ENCODE measurements at places on chromosomes 16 and 17. TPM values are rescaled to one million over a fixed set of nuclear protein-coding genes. Genes with fewer than 3 reads are reported as not detected.

TBKBP1 gene
- total RNA-seq: 13.7 TPM

PRPF8 gene
- total RNA-seq: 144 TPM

OR2C1 gene
- not detected for total RNA-seq

AANAT gene
- total RNA-seq: not detected

ACSM3 gene
- total RNA-seq: 15.8 TPM

PRSS36 gene
- total RNA-seq: 1.9 TPM

B3GNT9 gene
- 31.6 TPM for total RNA-seq

KCNJ2 gene
- total RNA-seq: 7.2 TPM

VASN gene
- total RNA-seq: 39.0 TPM

COPS3 gene
- 46.0 TPM for total RNA-seq

TMC8 gene
- 1.0 TPM for total RNA-seq

KRTAP2-1 gene
- total RNA-seq: not detected

MEFV gene
- 0.82 TPM for total RNA-seq

RGS9 gene
- total RNA-seq: 6.9 TPM

DNA sequence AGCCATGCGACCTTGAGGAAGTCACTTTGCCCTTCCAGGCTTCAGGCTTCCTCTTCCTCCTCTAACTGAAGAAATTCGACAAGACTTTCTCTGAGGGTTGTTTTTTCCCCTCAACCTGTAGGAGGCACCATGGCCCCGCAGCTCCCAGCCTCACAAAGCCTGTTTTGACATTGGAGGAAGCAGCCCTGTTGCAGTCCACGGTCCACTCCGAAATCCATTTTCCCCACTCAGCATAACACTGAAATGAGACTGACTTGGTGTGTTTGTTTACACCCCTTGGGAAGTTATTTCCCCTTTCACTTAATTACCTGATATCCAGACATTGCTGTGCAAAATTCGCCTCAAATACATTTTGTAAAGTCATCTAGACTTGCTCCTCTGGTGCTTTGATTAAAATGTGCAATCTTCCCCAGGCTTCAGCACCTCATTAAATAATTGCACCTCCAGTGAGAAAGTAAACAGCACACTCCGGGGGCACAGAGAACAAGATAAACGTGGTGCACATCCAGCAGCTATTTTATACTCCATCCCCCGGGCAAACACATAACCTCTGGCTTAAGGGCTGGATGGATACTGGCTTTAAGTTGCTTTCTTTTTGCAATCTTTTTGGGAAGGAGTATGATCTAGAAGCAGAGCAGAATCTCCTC, 41.4 kb upstream of the PIRT start:
- no peak for DNase-seq

DNA sequence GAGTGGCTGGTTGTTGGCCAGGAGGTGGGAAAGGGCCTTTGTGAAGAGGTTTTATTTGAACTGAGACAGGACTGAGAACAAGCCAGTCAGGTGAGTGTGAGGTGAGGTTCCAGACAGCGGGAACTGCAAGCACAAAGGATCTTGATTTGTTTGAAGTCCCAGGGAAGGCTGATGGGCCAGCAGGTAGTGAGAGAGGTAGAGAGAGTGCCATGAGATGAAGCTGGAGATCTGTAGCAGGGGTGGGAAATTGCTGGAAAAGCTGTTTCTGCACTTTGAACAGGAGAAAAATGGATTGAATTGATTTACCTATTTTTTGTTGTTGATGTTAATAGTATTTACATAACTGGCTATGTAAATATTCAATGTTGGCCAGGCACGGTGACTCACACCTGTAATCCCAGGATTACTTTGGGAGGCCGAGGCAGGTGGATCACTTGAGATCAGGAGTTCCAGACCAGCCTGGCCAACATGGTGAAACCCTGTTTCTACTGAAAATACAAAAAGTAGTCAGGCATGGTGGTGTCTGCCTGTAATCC, 7.7 kb upstream of the DCTPP1 start:
- DNase-seq: no peak

DNA sequence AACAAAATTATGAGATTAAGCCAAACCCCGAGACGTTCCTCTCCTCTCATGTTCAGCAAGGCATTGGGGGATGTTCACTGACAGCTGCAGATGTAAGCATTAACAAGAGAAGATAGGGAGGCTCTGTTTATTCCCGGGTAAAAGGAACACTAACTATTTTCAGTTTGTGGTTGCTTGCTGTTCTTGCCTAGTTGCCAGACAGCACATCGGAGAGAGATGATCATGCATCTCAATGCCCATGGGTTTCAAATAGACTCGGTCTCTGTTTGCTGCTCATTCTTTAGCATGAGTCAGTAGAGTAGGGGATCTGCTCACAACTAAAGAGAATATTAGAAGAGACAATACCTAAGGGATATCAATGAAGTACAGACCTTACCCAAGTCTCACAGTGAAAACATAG, 78.3 kb downstream of the TMEM100 start:
- no peak for DNase-seq

DNA sequence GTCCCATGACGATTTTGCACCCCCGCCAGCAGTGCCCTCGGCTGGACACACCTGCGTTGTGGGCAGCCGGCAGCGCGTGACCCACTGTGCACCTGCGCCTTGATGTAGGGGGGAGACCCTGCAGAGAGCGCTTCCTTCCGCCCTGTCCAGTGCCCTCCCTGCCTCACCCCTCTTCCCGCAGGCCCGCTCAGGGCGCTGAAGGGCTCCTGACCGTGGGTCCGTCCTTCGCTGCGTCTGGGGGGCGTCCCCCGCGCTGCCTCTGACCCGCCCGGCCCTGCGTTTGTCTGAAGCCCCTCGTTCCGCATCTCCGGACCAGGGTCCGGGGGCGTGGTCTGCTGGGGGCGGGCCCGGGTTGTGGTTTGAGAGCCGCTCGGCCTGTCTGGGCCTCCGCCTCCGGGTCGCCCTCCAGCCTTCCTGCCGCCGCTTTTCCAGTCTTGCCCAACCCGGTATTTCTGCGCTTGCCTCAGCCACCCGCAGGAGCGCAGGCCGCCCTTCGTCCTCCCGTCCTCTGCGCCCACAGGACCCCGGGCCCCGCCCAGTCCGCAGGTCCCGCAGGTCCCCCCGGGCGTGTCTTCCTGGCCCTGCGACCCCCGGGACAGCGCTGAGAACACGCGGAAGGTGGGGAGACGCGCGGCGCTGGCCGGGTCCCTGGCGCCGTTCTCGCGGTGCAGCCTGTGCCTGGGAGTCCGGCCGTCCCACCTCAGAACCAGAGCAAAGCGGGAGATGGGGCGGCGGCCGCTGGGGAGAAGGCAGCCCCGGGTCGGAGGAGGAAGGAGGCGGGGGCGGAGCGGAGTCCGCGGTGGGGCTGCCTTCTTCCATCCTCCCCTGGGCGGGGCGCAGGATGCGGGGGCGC, 4.0 kb upstream of the IL17C start:
- no peak for DNase-seq

GRCh38 chr17:47952171-47953021, 5.3 kb downstream of the PRR15L start:
- no peak for DNase-seq

DNA sequence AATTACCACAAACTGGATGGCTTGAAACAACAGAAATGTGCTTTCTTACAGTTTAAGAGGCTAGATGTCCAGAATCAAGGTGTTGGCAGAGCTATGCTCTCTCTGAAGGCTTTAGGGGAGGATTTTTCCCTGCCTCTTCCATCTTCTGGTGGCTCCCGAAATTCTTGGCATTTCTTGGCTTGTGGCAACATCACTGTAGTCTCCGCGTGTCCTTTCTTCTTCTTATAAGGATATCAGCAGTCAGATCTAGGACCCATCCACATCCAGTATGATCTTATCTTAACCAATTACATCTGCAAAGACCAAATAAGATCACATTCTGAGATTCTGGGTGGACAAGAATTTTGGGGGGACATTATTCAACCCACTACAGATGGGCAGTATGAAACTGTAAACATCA, 119.2 kb upstream of the PMFBP1 start:
- DNase-seq: no peak

- DNase-seq: no peak
Measured at GRCh38 chr17:74610108-74610507, 13.4 kb downstream of the CD300E start.

DNA sequence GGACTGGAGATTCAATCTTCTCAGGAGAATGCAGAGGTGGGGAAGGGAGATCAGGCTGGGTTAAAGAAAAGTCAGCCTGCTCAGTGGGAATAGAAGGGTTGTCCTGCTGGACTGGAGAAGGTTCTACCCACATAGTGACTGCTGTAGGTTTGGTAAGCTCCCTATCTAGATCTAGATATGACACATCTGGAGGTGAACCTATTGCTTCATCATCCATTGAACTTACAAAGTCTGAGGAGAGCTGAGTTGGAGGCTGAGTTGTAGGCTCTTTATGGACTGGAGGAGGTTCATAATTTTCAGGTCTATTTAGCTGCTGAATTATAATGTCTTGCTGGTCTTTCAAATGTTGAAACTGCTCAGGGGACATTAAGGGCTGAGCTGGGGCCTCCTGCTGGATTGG, 46.0 kb upstream of the NF1 start:
- no peak for DNase-seq

GRCh38 chr17:13635951-13636350, 34.2 kb upstream of the HS3ST3A1 start:
- DNase-seq: no peak

GRCh38 chr16:20878682-20879147, 21.4 kb downstream of the DCUN1D3 start:
- DNase-seq: no peak

GRCh38 chr17:43648916-43649315, 12.8 kb downstream of the MEOX1 start:
- DNase-seq: no peak

- DNase-seq: no peak
Measured at GRCh38 chr16:81940781-81941560, 70.3 kb downstream of the SDR42E1 start.

DNA sequence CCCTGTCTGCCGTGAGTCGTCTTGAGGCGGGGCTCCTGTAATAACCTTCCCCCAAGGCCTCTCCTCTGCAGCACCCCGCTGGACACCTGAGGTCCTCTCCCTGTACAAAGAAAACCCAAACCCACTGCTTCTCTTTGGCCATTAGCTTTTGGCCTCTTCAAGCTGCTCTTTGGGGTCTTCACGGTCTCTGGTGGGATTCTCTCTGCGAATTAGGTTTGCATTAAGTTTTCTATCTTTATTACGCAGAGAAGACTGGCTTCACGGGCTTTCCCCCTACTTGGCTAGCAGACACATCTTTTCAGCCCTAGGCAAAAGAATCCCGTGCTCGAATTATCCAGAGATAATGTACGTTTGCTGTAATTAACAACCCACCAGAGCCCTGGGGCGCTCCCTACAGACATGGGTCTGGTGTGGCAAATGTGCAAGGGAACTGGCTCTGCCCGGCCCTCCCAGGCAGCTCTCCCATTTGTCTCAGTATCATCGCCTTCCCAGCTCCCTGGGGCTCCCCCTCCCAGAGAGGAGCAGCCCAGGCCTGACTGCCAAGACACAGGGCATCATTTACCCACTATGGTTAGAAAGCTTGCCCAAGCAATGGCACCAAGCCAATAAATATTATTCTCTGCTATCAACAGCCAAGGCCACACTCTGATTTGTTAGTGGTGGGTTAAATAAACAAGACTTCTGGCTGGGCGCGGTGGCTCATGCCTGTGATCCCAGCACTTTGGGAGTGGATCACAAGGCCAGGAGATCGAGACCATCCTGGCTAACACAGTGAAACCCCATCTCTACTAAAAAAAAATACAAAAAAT, 24.7 kb upstream of the KLHDC4 start:
- DNase-seq: no peak

DNA sequence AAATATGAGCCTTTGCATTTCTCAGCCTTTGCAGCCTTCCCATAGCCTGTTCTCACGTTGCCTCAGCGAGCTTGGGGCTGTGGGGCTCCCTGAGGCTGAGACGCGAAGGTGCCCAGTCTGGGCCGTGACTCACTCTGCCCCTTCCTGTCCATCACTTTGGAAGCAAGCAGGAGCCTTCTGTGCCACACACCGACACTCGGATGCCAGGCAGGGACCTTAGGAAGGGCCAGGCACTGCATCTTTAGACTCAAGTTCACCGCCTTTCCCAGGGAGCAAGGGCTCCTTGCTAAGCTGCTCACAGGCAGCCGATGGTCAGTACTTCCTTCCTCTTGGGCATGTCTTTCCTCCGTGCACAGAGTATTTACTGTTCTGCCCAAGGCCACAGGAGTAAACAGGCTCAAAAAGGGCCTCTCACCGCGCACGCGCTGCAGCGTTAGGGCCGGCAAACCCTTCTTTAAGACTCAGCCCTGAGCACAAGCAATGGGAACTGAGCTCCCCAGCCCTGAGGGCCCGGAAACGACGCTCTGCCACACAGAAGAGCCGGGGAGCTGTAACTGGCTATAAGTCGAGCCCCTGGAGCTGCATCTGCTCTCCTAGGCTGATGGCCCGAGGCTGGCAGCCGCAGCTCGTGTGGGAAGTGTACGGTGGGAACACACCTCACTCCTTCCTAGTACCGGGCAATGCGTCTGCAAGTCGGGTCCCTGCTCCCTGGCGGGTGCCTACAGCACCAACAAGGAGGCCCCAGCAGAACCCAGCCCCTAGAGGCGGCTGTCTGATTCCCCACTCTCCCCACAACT, 7.2 kb downstream of the TIMM22 start:
- no peak for DNase-seq

GRCh38 chr17:81980707-81981343, 3.4 kb downstream of the ASPSCR1 start:
- no peak for DNase-seq

GRCh38 chr17:20988896-20989295, 53.9 kb downstream of the USP22 start:
- DNase-seq: no peak

GRCh38 chr16:80994451-80994850, 12.2 kb downstream of the CMC2 start:
- DNase-seq: no peak

DNA sequence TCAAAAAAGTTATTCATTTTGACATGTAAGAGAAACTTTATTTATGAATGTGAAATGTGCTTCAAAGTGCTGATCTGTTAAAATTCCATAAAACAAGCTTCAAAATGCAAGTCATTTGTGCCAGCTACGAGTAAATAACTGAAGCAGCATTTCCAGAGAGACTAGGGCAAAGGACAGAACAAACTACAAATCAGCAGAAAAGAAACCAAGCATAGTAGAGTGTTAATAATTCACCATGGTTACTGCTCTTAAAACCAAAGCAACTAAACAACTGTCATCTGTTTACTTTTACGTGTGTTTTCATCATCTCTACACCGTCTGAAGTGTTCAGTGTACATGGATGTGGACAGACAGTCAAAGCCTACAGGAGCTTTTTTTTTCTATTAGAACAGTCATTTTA, 1.6 kb upstream of the ASPA start:
- no peak for DNase-seq

- no peak for DNase-seq
Measured at GRCh38 chr17:32558997-32559650, 72.3 kb downstream of the CDK5R1 start.
